ENCODE measurements at places on chromosomes 3 and 15. TPM values are rescaled to one million over a fixed set of nuclear protein-coding genes. Genes with fewer than 3 reads are reported as not detected.

The ROPN1 gene
- not detected for total RNA-seq

The OR4F6 gene
- not detected for total RNA-seq

The HGD gene
- 1.8 TPM for total RNA-seq

The SEMA5B gene
- not detected for total RNA-seq

The FLNB gene
- 46.1 TPM for total RNA-seq

The DUOX2 gene
- 0.31 TPM for total RNA-seq

The IQSEC1 gene
- total RNA-seq, result 31.2 TPM

The CIDEC gene
- 0.65 TPM for total RNA-seq

The MUC20 gene
- 7.8 TPM for total RNA-seq

The GOLGA8H gene
- total RNA-seq, result 0.46 TPM

The TMCO5A gene
- not detected for total RNA-seq

The STAC gene
- total RNA-seq, result not detected

The ARGFX gene
- total RNA-seq, result not detected

The GABRR3 gene
- not detected for total RNA-seq

The GOLGA8F gene
- not detected for total RNA-seq

- no peaks in the 10 kb centered on the region for H3K36me3 ChIP-seq
- H3K4me3 ChIP-seq, result no peak overlapping the region
- H3K4me1 ChIP-seq, result no peaks in the 10 kb centered on the region
Observed at GRCh38 chr3:11006986-11007933, 14.7 kb downstream of the SLC6A1 start.

- H3K4me3 ChIP-seq, result no peak overlapping the region
- no peak for DNase-seq
- H3K27ac ChIP-seq, result no peak overlapping the region
- H3K36me3 ChIP-seq, result no peaks in the 10 kb centered on the region
- H3K4me1 ChIP-seq, result no peaks in the 10 kb centered on the region
- H3K27me3 ChIP-seq, result no peaks in the 10 kb centered on the region
Observed at GRCh38 chr3:1513662-1514061, 420.8 kb downstream of the CNTN6 start.

- H3K4me1 ChIP-seq, result peaks cover 42% of the 10 kb centered on the region
- peaks cover 54% of the 10 kb centered on the region for H3K27me3 ChIP-seq
- no peak for DNase-seq
- H3K4me3 ChIP-seq, result peak overlapping the region; percentile 87
- H3K27ac ChIP-seq, result no peak overlapping the region
- H3K36me3 ChIP-seq, result no peaks in the 10 kb centered on the region
Observed at GRCh38 chr3:190323246-190323626, 990 bp upstream of the CLDN1 start.

DNA sequence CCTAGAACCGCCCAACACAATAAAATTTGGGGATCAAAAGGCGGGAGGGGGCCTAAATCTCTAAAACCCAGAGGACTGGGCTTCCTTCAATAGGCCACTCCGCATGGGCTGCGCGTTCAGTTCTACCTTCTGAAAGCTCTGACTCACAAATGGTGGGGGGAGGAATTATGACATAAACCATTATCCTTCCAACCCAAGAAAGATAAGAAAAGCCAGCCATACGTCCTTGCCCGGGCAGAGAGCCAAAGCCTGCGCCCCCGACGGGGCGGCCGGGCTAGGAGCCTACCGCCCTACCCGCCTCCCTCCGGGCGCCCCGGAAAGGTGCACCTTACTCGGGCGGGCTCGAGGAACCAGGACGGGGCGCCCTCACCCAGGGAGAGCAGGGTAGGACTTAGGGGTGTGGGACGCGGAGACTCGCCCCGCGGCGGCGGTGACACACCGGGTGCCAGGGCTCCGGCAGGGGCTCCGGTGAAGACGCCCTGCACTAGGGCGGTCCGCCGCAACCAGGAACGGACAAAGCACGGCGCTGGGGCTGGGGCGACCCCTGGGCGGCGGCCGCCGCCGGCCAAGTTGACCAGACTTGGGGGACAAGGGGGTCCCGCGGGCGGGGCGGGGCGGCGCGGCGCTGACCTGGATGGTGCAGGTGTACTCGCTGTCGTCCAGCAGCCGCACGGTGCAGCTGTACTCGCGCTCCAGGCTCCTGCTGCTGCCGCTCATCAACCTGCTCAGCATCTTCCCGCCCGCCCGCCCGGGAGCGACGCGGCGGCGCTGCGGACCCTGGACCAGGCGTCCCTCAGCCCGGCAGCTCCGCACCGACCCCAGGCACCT is 534 bp downstream of the FRMD5 start:
- H3K4me1 ChIP-seq, result peaks cover 20% of the 10 kb centered on the region
- H3K27ac ChIP-seq, result no peak overlapping the region
- no peaks in the 10 kb centered on the region for H3K36me3 ChIP-seq
- DNase-seq, result peak; percentile 55
- H3K4me3 ChIP-seq, result peak overlapping the region; percentile 94

DNA sequence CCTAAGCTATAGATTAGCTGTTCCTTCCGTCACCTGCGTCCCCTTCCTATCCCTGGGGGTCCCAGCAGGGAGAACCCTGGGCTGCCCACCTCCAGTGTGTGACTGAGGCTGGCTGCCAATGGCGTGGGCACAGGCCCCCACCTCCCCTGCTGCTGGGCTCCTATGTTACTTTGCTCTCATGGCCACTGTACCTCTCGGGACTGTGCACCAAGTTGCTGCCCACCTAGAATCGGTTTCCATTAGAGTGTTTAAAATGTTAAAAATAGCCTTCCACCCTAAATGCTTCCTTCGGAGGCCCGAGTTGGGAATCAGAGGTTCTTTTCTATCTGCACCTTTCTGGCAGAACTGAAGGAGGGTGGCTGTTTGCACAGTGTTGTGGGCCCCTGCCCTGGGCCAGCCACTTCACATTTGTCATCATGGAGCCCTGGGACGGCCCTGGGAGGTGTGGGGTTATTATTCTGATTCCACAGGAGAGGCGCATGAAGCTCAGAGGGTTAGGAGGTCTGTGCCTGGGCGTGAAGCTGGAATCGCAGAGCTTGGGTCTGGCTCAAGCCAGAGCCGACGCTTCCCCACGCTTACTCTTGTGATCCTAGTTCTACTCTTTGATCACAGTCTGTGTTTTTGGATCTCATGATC is 29.1 kb downstream of the IRAK2 start:
- peak overlapping the region; percentile 54 for H3K4me3 ChIP-seq
- H3K27me3 ChIP-seq, result no peaks in the 10 kb centered on the region
- H3K36me3 ChIP-seq, result no peaks in the 10 kb centered on the region
- DNase-seq, result no peak
- peak overlapping the region; percentile 71 for H3K27ac ChIP-seq

- DNase-seq, result no peak
- H3K4me3 ChIP-seq, result no peak overlapping the region
- H3K4me1 ChIP-seq, result no peaks in the 10 kb centered on the region
- H3K36me3 ChIP-seq, result no peaks in the 10 kb centered on the region
- no peak overlapping the region for H3K27ac ChIP-seq
Observed at GRCh38 chr3:190739641-190740185, 122.8 kb downstream of the GMNC start.

- no peak overlapping the region for H3K27ac ChIP-seq
- H3K4me3 ChIP-seq, result no peak overlapping the region
- DNase-seq, result no peak
- H3K27me3 ChIP-seq, result no peaks in the 10 kb centered on the region
- no peaks in the 10 kb centered on the region for H3K4me1 ChIP-seq
Observed at GRCh38 chr3:105444725-105445124, 78.0 kb downstream of the ALCAM start.

GRCh38 chr3:152102410-152102809 is 166.3 kb upstream of the MBNL1 start:
- H3K27ac ChIP-seq, result no peak overlapping the region
- H3K4me1 ChIP-seq, result no peaks in the 10 kb centered on the region
- no peak overlapping the region for H3K4me3 ChIP-seq
- DNase-seq, result no peak
- H3K36me3 ChIP-seq, result peaks cover 1% of the 10 kb centered on the region

GRCh38 chr15:48896869-48897814 is 19.2 kb downstream of the EID1 start:
- H3K27ac ChIP-seq, result no peak overlapping the region
- DNase-seq, result no peak
- no peaks in the 10 kb centered on the region for H3K36me3 ChIP-seq

GRCh38 chr15:98012354-98012753 is 51.9 kb downstream of the ARRDC4 start:
- H3K4me1 ChIP-seq, result no peaks in the 10 kb centered on the region
- H3K27me3 ChIP-seq, result peaks cover 10% of the 10 kb centered on the region
- no peak overlapping the region for H3K27ac ChIP-seq
- no peaks in the 10 kb centered on the region for H3K36me3 ChIP-seq
- no peak overlapping the region for H3K4me3 ChIP-seq

DNA sequence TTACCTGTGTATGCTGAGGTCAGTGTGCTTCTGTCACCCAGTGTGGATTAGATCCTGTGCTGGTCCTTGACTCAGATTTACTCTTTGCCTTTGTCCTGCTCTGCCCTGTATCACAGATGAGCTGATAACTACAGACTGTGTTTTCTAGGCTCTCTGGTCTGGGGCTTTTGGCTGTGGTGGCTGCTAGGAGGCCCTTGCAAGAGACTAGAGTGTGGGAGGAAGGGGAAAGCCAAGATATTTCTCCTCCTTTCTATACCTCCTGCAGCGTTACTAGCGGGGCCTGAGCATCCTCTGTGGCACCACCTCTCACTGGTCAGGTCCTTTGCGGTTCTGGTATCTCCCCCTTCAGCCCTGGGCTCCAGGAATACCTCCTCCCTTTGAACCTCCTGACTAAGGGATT is 282.3 kb upstream of the TBC1D5 start:
- H3K36me3 ChIP-seq, result no peaks in the 10 kb centered on the region
- no peak for DNase-seq
- H3K27ac ChIP-seq, result no peak overlapping the region
- H3K4me3 ChIP-seq, result no peak overlapping the region
- peaks cover 7% of the 10 kb centered on the region for H3K27me3 ChIP-seq

- peaks cover 4% of the 10 kb centered on the region for H3K36me3 ChIP-seq
- H3K27ac ChIP-seq, result no peak overlapping the region
- peaks cover 15% of the 10 kb centered on the region for H3K27me3 ChIP-seq
- no peak overlapping the region for H3K4me3 ChIP-seq
- DNase-seq, result no peak
Observed at GRCh38 chr15:68512598-68512997, 66.2 kb upstream of the CORO2B start.

- no peak overlapping the region for H3K27ac ChIP-seq
- no peak overlapping the region for H3K4me3 ChIP-seq
- no peaks in the 10 kb centered on the region for H3K4me1 ChIP-seq
- H3K36me3 ChIP-seq, result peaks cover 3% of the 10 kb centered on the region
Observed at GRCh38 chr3:110969229-110970211, 102.1 kb upstream of the NECTIN3 start.

GRCh38 chr15:81303244-81304225 is 20.4 kb downstream of the STARD5 start:
- no peak for DNase-seq
- H3K4me3 ChIP-seq, result peak overlapping the region; percentile 96
- peaks cover 31% of the 10 kb centered on the region for H3K36me3 ChIP-seq
- no peaks in the 10 kb centered on the region for H3K27me3 ChIP-seq
- peaks cover 91% of the 10 kb centered on the region for H3K4me1 ChIP-seq

- H3K4me1 ChIP-seq, result no peaks in the 10 kb centered on the region
- H3K4me3 ChIP-seq, result no peak overlapping the region
- peaks cover 7% of the 10 kb centered on the region for H3K36me3 ChIP-seq
Observed at GRCh38 chr3:194422188-194422587, 23.1 kb upstream of the GP5 start.

GRCh38 chr3:130582457-130583153 is 65.6 kb downstream of the COL6A6 start:
- H3K27me3 ChIP-seq, result peaks cover 67% of the 10 kb centered on the region
- peaks cover 12% of the 10 kb centered on the region for H3K4me1 ChIP-seq
- no peak overlapping the region for H3K4me3 ChIP-seq
- H3K27ac ChIP-seq, result no peak overlapping the region
- no peaks in the 10 kb centered on the region for H3K36me3 ChIP-seq
- DNase-seq, result no peak

GRCh38 chr3:44208086-44208485 is 33.6 kb upstream of the TOPAZ1 start:
- no peak for DNase-seq
- H3K36me3 ChIP-seq, result no peaks in the 10 kb centered on the region
- H3K4me3 ChIP-seq, result peak overlapping the region; percentile 43
- peaks cover 22% of the 10 kb centered on the region for H3K4me1 ChIP-seq
- no peak overlapping the region for H3K27ac ChIP-seq
- peaks cover 48% of the 10 kb centered on the region for H3K27me3 ChIP-seq

DNA sequence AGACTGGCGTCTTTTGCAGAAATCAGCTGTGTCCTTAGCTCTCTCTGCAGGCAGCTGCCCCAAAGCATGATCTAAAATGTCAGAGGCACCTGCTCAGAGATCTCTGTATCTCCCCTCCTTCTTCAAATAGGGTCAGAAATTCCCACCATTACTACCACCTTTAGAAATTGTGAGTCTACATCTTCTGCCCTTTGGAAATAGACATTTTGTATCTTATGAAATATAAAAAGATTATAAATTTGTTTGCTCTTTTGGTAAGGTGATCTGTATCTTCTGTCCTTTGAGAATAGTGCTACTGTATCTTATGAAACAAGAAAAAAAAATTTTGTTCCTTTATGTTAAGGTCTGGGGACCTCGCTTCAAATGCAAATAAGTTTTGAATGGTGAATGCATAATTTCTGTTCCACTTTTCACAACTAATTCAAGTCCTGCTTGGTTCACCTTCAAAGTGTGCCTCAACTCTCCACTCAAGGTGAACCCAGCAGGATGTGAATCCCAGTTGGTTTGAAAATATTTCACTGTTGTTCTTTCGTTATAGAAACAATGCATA is 28.3 kb upstream of the GPD1L start:
- DNase-seq, result no peak
- no peak overlapping the region for H3K4me3 ChIP-seq
- peaks cover 8% of the 10 kb centered on the region for H3K27me3 ChIP-seq
- no peaks in the 10 kb centered on the region for H3K36me3 ChIP-seq
- no peak overlapping the region for H3K27ac ChIP-seq

DNA sequence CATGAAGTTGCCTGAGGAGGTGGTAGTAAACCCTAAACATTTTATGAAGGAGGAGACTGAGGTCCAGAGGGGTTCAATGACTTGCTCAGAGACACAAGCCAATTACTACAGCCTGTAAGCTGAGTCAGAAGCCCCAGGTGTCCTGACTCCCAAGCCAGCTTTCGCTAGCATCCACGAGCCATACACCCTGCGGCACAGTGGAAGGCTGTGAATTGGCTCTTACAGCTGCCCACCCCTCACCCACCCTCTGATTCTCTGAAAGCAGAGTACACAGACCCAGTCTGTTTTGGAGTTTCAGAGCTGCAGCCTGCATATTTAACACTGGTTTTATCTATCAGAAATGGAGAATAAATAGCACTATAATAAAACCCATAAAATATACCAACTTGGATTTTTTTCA is 253.4 kb downstream of the IGSF11 start:
- H3K4me3 ChIP-seq, result no peak overlapping the region
- no peak overlapping the region for H3K27ac ChIP-seq
- no peak for DNase-seq
- H3K4me1 ChIP-seq, result no peaks in the 10 kb centered on the region
- H3K36me3 ChIP-seq, result no peaks in the 10 kb centered on the region
- H3K27me3 ChIP-seq, result peaks cover 11% of the 10 kb centered on the region

- no peak overlapping the region for H3K27ac ChIP-seq
- H3K36me3 ChIP-seq, result no peaks in the 10 kb centered on the region
- no peak overlapping the region for H3K4me3 ChIP-seq
- no peaks in the 10 kb centered on the region for H3K27me3 ChIP-seq
- no peak for DNase-seq
- no peaks in the 10 kb centered on the region for H3K4me1 ChIP-seq
Observed at GRCh38 chr3:6985848-6986247, 124.9 kb downstream of the GRM7 start.

Data from activated T-cell treated with anti-CD3 and anti-CD28 coated beads, Interleukin-2, amount 50 U/mL, for 72 hours (primary cell).